Activated CD4-positive, alpha-beta memory T cell treated with anti-CD3 and anti-CD28 coated beads, Interleukin-2, amount 10 ng/mL, durations not matched to agents 7 days and 5 days (primary cell): ENCODE measurements at places on chromosomes 2 and 18. TPM values are rescaled to one million over a fixed set of nuclear protein-coding genes. Genes with fewer than 3 reads are reported as not detected.

The SCTR gene
- total RNA-seq: not detected

DNA sequence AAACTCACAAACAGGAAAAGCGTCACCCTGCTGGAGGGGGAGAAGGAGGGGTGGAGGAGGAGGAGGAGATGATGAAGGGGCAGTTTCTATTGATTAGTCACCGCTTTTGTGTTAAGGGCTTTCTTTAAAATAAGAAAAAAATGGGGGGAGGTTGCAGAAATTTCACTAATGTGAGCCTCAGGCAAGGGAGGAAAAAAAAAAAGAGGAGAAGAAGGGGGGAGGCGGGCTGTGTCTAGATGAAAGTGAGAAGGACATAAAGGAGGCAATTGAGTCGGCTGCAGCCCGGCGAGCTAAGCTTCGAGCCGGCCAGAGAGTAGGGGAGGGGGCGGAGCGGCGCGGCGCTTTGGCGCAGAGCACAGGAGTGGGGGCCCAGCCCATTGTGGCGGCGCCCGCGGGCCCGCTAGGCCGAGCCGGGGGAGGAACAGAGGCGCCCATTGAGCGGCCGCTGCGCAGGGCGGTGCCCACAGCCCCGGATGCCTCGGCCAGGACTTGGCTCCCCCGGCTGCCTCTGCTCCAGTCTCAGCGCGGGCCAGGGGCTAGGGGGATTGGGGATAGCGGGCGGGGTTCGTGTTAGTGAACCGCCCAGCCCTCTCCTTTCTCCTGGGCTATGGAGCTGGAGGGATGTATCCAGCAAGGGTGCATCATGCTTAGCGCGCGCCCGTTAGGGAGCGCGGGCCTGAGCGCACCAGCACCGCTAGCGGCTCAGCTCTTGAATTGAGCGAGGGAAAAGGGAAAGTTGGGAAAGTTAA lies 7.9 kb downstream of the PAX3 start:
- peaks cover 91% of the 10 kb centered on the region for H3K27me3 ChIP-seq
- H3K36me3 ChIP-seq: peaks cover 8% of the 10 kb centered on the region
- H3K4me1 ChIP-seq: peaks cover 14% of the 10 kb centered on the region
- DNase-seq: no peak
- no peak overlapping the region for H3K27ac ChIP-seq

DNA sequence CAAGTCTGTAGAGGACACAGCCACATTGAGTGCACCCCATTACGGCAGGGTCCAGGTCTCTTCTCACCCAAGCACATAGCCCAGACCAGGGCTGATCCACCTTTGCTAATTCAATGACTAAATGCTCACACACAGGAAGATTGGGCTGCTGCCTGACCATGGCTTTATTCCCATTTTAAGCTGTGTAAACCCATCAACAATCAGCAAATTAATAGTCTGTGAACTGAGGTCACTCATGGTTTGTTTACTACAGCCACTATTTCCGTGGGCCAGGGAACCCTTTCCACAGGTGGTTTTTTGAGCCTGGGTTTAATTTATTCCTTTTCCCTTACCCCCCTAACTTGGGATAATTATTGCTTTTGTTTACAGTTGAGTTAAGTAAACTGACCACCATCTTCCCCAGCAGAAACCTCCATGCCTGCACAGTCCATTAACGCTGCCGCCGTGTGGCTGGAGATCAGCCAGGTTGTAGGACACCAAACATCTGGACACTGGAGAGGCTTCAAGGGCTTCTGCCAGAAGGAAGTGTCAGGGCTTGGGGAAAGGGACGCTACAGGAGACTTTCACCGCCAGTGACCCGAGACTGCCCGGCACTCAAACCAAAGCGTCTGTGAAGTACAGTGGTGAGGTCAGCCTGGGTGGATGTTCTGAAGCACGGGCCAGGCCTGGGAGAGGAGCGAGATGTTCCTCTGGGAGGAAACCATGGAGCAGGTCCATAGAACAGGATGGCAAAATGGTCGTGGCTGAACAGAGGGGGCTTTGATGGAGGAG lies 282.9 kb downstream of the DYSF start:
- H3K27me3 ChIP-seq: no peaks in the 10 kb centered on the region
- H3K4me1 ChIP-seq: no peaks in the 10 kb centered on the region
- DNase-seq: no peak
- no peak overlapping the region for H3K4me3 ChIP-seq
- H3K36me3 ChIP-seq: no peaks in the 10 kb centered on the region

The CYS1 gene
- total RNA-seq: 0.71 TPM

- DNase-seq: no peak
- no peaks in the 10 kb centered on the region for H3K36me3 ChIP-seq
- no peak overlapping the region for H3K4me3 ChIP-seq
- no peak overlapping the region for H3K27ac ChIP-seq
- no peaks in the 10 kb centered on the region for H3K4me1 ChIP-seq
- H3K27me3 ChIP-seq: no peaks in the 10 kb centered on the region
Observed at GRCh38 chr2:129460299-129461198, 518.9 kb upstream of the RAB6C start.

DNA sequence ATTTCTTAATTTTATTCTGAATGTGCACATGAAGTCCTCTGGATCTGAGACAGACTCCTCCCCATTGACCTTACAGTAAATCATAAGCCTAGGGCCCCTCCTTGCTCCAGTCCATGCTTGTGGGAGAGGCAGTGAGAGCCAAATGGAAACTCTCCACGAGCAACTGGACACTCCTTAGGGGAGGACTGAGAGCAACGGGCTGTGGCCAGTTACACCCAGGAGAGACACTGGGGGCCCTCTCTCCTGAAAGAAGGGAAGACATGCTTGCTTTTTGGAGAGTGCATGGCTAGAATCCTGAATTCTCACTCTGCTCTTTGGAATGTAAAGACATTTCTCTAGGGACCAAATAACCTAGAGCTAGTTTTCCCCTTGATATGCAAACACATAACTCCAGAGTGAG lies 49.0 kb upstream of the BIN1 start:
- no peaks in the 10 kb centered on the region for H3K4me1 ChIP-seq
- no peak overlapping the region for H3K27ac ChIP-seq
- H3K27me3 ChIP-seq: peaks cover 15% of the 10 kb centered on the region
- DNase-seq: no peak
- no peak overlapping the region for H3K4me3 ChIP-seq
- no peaks in the 10 kb centered on the region for H3K36me3 ChIP-seq

The WNT10A gene
- 1.4 TPM for total RNA-seq

- no peaks in the 10 kb centered on the region for H3K4me1 ChIP-seq
- no peaks in the 10 kb centered on the region for H3K27me3 ChIP-seq
- H3K27ac ChIP-seq: no peak overlapping the region
- no peaks in the 10 kb centered on the region for H3K36me3 ChIP-seq
- no peak for DNase-seq
- H3K4me3 ChIP-seq: no peak overlapping the region
Observed at GRCh38 chr2:60852282-60852860, 29.0 kb upstream of the REL start.

- DNase-seq: no peak
- no peaks in the 10 kb centered on the region for H3K36me3 ChIP-seq
- no peak overlapping the region for H3K4me3 ChIP-seq
- H3K27ac ChIP-seq: no peak overlapping the region
- H3K27me3 ChIP-seq: no peaks in the 10 kb centered on the region
- no peaks in the 10 kb centered on the region for H3K4me1 ChIP-seq
Observed at GRCh38 chr2:67131257-67131609, 265.9 kb upstream of the ETAA1 start.

GRCh38 chr2:195626507-195626906 lies 30.5 kb upstream of the SLC39A10 start:
- no peak overlapping the region for H3K4me3 ChIP-seq
- H3K27me3 ChIP-seq: no peaks in the 10 kb centered on the region
- DNase-seq: no peak
- H3K27ac ChIP-seq: no peak overlapping the region
- no peaks in the 10 kb centered on the region for H3K4me1 ChIP-seq
- H3K36me3 ChIP-seq: no peaks in the 10 kb centered on the region

DNA sequence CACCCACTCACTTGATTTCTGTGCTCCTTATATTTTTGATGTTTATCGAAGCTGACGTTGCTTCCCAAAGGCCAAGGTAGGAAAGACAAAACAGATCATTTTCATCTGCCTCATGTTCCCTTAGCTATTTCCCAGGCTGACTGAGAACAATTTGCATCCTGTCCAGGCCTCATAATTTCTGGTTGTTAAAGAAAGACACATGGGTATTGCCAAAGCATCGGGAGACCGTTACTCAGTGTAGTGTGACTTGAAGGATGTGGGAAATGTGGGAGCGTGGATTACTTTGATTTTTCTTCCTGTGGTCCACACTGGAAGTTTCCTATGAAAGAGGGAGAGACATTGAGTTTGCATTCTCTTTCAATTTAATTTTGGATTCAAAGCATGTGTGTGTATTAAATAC lies 204.6 kb downstream of the TRIB2 start:
- no peak overlapping the region for H3K4me3 ChIP-seq
- no peaks in the 10 kb centered on the region for H3K4me1 ChIP-seq
- H3K27me3 ChIP-seq: no peaks in the 10 kb centered on the region
- H3K36me3 ChIP-seq: no peaks in the 10 kb centered on the region

GRCh38 chr2:7012141-7012764 lies 95.0 kb downstream of the RNF144A start:
- H3K27me3 ChIP-seq: no peaks in the 10 kb centered on the region
- peaks cover 4% of the 10 kb centered on the region for H3K36me3 ChIP-seq

- H3K27ac ChIP-seq: peak overlapping the region; percentile 98
- no peaks in the 10 kb centered on the region for H3K27me3 ChIP-seq
- DNase-seq: no peak
- H3K4me3 ChIP-seq: peak overlapping the region; percentile 100
Observed at GRCh38 chr18:31942291-31942998, 483 bp downstream of the TRAPPC8 start.

DNA sequence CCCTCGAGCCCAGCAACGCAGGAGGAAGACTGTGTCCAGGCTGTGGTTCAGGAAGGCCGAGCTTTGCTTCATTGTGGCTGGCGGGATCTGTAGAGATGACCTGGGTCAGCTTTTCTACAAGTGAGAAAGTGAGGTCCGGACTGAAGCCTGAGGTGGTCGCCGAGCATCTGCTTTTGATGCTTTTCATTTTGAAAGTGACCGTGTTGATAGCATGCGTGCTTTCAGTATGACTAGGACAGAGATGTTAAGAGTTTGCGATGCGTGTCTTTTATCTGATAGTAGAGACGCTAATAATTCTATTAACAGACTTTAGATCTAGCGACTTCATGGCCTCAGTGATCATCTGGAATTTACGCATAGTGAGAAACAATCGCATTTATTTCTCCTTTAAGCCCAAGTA lies 28.1 kb downstream of the CTDP1 start:
- no peaks in the 10 kb centered on the region for H3K27me3 ChIP-seq
- no peak overlapping the region for H3K27ac ChIP-seq
- H3K4me1 ChIP-seq: peaks cover 3% of the 10 kb centered on the region

GRCh38 chr2:67631483-67631882 lies 234.3 kb downstream of the ETAA1 start:
- H3K4me3 ChIP-seq: no peak overlapping the region
- H3K27me3 ChIP-seq: no peaks in the 10 kb centered on the region
- H3K36me3 ChIP-seq: no peaks in the 10 kb centered on the region
- no peaks in the 10 kb centered on the region for H3K4me1 ChIP-seq

The HOXD13 gene
- total RNA-seq: not detected

DNA sequence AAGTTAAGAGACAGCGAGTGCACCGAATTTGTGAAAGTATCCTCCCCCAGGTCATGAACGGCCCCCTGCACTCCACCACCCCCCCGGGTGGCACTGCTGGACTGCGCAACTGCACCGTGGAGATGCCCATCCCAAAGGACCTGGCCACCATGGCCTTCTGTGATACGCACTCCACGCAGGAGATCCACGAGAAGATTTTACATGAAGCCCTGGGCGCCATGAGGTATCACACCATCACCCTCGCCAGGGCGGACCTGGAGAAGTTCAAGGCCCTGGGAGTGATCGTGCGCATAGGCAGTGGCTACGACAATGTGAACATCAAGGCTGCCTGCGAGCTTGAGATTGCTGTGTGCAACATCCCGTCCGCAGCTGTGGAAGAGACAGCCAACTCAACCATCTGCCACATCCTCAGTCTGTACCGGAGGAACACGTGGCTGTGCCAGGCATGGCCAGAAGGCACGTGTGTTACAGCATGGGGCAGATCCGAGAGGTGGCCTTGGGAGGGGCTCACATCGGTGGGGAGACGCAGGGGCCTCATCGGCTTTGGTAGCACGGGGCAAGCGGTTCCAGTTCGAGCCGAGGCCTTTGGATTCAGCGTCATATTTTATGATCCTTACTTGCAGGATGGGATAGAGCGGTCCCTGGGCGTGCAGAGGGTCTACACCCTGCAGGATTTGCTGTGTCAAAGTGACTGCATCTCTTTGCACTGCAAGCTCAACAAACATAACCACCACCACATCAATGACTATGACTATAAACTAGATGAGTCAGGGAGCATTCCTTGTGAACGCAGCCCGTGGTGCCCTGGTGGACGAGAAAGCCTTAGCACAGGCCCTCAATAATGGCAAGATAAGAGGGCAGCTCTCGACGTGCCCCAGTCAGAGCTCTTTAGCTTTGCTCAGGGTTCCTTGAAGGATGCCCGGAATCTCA lies 290.8 kb upstream of the MC4R start:
- no peak overlapping the region for H3K27ac ChIP-seq
- H3K4me1 ChIP-seq: no peaks in the 10 kb centered on the region
- DNase-seq: no peak
- no peaks in the 10 kb centered on the region for H3K36me3 ChIP-seq
- no peak overlapping the region for H3K4me3 ChIP-seq

The ITGB6 gene
- not detected for total RNA-seq

- no peak overlapping the region for H3K4me3 ChIP-seq
- H3K4me1 ChIP-seq: peaks cover 8% of the 10 kb centered on the region
- no peak overlapping the region for H3K27ac ChIP-seq
- DNase-seq: no peak
- H3K27me3 ChIP-seq: peaks cover 90% of the 10 kb centered on the region
Observed at GRCh38 chr2:176161825-176162626, 4.9 kb downstream of the HOXD3 start.

GRCh38 chr18:44624052-44624451 lies 56.6 kb upstream of the SETBP1 start:
- no peaks in the 10 kb centered on the region for H3K36me3 ChIP-seq
- H3K27ac ChIP-seq: no peak overlapping the region

DNA sequence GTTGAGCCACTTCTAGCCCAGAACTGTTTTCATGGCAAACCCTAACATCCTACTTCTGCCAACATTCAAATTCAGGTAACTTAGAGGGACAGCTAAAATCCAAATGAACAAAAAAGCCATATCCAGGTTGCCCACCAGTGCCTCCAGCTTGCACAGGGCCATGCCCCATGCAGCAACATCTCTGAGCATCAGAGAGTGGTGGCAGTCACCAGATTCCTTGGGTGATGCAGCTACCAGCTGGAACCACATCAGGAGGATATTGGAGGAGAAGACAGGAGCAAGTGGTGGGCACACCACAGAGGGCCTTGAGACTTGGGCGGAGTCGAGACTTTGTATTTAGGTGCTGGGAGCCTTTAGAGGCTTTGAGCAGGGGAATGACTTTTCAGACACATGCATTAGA lies 50.5 kb downstream of the SDC1 start:
- H3K4me1 ChIP-seq: no peaks in the 10 kb centered on the region
- H3K36me3 ChIP-seq: no peaks in the 10 kb centered on the region
- no peak overlapping the region for H3K4me3 ChIP-seq
- no peak overlapping the region for H3K27ac ChIP-seq

- no peak for DNase-seq
- H3K27ac ChIP-seq: no peak overlapping the region
- H3K36me3 ChIP-seq: no peaks in the 10 kb centered on the region
Observed at GRCh38 chr2:144701259-144701658, 181.3 kb upstream of the ZEB2 start.

- H3K36me3 ChIP-seq: peaks cover 28% of the 10 kb centered on the region
- H3K27me3 ChIP-seq: no peaks in the 10 kb centered on the region
- peaks cover 4% of the 10 kb centered on the region for H3K4me1 ChIP-seq
- DNase-seq: no peak
Observed at GRCh38 chr2:73852020-73852419, 23.3 kb downstream of the STAMBP start.

- no peak for DNase-seq
- no peak overlapping the region for H3K27ac ChIP-seq
- peaks cover 28% of the 10 kb centered on the region for H3K27me3 ChIP-seq
Observed at GRCh38 chr2:9288681-9289338, 82.2 kb downstream of the ASAP2 start.
